ENCODE measurements at places on chromosomes 1 and 21. TPM values are rescaled to one million over a fixed set of nuclear protein-coding genes. Genes with fewer than 3 reads are reported as not detected.

ASAP3 gene
- 27.6 TPM for total RNA-seq

GRCh38 chr21:33403128-33403785 is at the start of gene IFNGR2:
Gene IFNGR2, plus strand, starts transcription at chr21:33403413. Its CDS starts 131 bp downstream, at chr21:33403544.
- H3K4me3 ChIP-seq, result peak within 1 kb of the TSS; percentile 93
- H3K4me1 ChIP-seq, result peaks cover 51% of the 10 kb centered on the region
- peak within 1 kb of the TSS; percentile 92 for H3K27ac ChIP-seq
- H3K27me3 ChIP-seq, result no peaks in the 10 kb centered on the region

DNA sequence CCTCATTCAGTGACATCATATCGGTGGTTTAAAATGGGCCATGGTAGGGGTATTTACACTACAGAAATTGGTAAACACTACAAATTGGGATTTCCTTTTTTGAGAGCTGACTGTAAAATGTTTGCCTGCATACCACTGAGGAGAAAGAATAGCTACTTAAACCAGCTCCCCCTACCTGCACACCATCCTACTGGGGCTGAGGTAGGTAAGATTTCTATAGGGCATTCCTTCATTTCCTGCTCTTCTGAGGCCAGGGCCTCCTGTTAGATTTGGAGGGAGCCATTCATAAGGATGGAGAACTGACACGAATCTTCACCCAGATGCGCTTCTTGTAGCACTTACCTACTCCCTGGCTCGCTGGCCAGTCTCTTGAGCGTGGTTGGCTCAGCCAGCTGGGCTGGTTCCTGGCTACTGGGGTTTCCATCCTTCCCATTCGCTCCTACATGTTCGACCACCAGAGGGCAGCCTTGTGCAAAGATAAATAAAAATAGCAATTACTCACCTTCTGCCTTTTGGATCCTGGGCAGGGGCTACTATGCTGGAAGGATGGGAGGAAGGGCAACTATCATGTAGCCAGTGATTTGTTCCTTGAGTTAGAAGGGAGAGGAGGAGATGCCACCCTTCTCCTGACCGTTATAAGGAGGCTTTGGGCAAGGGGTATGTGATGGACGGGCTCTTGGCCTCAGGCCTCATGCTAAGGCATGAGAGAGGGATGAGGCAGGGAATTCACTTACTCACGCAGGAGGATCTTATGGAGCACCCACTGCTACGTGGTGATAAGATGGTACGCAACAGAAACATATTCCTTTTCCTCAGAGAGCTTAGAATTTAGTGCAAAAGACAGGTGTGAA is 10.7 kb downstream of the OPTC start:
- no peak for DNase-seq
- H3K27ac ChIP-seq, result no peak overlapping the region
- H3K27me3 ChIP-seq, result no peaks in the 10 kb centered on the region

DNA sequence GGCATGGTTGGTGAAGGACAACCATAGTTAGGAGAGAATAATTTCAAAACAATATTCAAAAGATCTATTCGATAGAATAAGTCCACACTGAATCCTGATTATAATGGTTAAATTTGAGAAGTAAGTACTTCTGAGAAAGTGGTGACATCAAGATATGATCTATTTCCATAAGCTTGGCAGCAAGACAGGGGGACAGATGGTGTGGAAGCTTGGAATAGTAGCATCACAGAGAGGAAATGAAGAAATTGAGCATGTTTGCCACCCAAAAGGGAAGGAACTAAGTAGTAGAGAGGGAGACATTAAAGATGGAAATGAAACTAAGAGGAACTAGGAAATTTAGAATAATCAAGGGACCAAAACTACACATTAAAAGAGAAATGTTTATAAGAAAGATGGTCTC is 94.5 kb downstream of the OLFM3 start:
- H3K4me3 ChIP-seq, result no peak overlapping the region
- no peaks in the 10 kb centered on the region for H3K36me3 ChIP-seq
- no peaks in the 10 kb centered on the region for H3K4me1 ChIP-seq
- no peaks in the 10 kb centered on the region for H3K27me3 ChIP-seq

PIK3R3 gene
- 36.3 TPM for total RNA-seq

- DNase-seq, result no peak
- no peaks in the 10 kb centered on the region for H3K27me3 ChIP-seq
- peaks cover 26% of the 10 kb centered on the region for H3K4me1 ChIP-seq
- H3K4me3 ChIP-seq, result no peak overlapping the region
- H3K27ac ChIP-seq, result no peak overlapping the region
Observed at GRCh38 chr1:245991266-245991665, 515.8 kb downstream of the SMYD3 start.

DNA sequence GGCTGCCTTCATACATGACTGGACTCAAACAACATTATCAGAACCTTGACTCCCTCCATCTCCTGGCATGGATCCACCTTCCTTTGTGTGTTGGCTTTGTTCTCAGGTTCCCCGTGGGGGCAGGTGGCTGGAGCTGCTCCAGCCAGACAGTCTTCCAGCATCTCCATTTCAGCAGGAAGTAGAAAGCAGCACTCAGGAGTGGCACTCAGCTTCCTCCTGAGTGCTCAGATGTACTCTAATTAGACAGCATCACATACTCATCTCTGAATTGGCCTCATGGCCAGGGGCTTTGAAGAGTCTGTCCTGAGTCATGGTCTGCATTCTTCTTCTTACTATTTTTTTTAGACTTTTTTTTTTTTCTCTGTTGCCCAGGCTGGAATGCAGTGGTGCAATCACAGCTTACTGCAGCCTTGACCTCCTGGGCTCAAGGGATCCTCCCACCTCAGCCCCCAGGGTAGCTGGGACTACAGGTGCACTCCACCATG is 27.9 kb downstream of the OVAAL start:
- peaks cover 40% of the 10 kb centered on the region for H3K4me1 ChIP-seq
- DNase-seq, result no peak
- H3K27ac ChIP-seq, result peak overlapping the region; percentile 84
- no peak overlapping the region for H3K4me3 ChIP-seq
- H3K27me3 ChIP-seq, result no peaks in the 10 kb centered on the region

IL12RB2 gene
- not detected for total RNA-seq

MPZ gene
- total RNA-seq, result 0.45 TPM
